Activated CD8-positive, alpha-beta memory T cell treated with anti-CD3 and anti-CD28 coated beads for 24 hours (primary cell): ENCODE measurements at places on chromosomes 11 and 22.

GRCh38 chr11:71370020-71370747 is 78.0 kb downstream of the DHCR7 start:
- DNase-seq = no peak

DNA sequence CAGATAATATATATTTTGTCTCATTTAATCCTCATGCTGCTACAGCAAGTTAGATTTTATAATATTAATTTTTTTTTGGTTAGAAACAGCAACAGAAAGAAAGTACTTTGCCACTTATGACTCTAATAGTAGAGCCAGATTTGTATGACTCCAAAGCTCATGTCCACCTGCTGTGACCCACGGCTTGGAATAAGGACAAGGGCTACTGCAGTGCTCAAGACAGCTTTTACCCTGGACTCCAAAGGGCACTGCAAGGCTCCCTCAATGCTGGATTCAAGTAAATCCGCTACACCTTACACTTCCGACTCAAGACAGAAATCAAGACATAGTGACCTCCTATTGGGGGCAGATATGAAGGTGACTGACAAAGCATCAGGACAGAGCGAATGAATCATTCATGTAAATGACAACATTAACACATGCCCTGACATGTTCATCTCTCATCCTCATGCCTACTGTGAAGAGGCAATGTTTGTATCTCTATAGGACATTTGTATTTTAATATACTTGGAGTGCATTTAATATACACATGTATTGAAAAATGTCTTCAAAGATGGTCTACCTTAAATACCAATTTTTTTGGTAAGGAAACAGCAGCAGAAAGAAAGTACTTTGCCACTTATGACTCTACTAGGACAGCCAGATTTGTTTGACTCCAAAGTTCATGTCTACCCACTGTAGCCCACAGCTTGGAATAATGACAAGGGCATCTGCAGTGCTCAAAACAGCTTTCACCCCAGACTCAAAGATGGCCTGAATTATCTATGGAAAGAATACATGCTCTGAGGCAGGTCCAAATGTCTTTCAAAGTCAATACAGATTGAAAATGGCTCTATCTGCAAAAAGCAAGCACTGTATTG is 375.6 kb upstream of the CCDC90B start:
- DNase-seq = no peak

DNA sequence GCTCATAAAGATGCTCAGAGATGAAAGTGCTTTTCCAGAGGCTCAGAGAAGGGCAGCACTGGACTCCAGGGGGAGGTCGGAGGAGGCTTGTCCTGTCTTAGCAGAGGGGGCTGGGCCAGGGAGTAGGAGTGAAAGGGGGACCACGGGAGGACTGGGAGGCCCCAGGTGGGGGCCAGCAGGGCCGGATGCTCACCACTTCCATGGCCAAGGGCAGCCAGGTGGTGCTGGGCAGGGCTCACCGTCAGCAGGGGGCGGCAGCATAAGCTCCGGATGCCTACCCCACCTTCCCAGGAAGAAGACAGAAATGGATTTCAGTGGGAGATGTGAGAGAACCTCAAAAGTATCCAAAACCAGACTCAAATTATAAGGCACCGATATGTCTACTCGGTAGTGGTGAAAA is 11.0 kb downstream of the RAB36 start:
- DNase-seq = no peak

GRCh38 chr11:116733043-116733755 is 39.6 kb downstream of the BUD13 start:
- no peak for DNase-seq

- DNase-seq = no peak
Measured at GRCh38 chr22:30889996-30890480, 78.5 kb downstream of the MORC2 start.

DNA sequence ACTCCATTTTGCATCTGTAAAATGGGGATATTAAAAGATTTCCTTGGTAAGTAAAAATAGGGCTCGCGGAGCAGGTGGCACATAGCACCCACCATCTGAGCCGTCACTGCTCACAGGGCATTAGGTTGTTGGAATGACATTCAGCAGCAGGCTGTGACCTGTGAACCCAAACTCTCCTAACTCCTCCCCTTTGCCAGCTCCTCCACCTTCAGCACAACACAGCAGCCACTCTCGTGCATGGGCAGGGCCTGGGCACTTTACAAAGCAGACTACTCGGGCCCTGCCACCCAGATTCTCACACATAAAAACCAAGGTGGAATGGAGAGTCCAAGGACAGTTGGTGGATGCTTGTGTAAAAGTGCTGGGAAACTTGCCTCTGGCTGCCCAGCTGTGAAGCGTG is 77.2 kb downstream of the FLI1 start:
- no peak for DNase-seq

GRCh38 chr22:43895986-43896645 is 4.3 kb upstream of the PNPLA5 start:
- no peak for DNase-seq

GRCh38 chr11:20474176-20474881 is 86.8 kb downstream of the PRMT3 start:
- DNase-seq = no peak

GRCh38 chr11:131616481-131617140 is 246.2 kb downstream of the NTM start:
- no peak for DNase-seq

DNA sequence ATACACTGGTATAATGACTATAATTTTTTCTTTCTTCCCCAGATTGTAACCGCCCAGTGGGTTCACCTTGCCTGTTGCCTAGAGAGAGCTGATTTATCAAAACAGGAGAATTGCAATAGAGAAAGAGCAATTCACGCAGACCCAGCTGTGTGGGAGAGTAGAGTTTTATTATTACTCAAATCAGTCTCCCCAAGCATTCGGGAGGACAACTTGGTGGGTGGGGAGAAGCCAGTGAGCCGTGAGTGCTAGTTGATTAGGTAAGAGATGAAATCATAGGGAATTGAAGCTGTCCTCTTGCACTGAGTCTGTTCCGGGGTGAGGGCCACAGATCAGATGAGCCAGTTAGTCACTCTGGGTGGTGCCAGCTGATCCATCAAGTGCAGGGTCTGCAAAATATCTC is 73.2 kb downstream of the SLC35F2 start:
- DNase-seq = no peak

DNA sequence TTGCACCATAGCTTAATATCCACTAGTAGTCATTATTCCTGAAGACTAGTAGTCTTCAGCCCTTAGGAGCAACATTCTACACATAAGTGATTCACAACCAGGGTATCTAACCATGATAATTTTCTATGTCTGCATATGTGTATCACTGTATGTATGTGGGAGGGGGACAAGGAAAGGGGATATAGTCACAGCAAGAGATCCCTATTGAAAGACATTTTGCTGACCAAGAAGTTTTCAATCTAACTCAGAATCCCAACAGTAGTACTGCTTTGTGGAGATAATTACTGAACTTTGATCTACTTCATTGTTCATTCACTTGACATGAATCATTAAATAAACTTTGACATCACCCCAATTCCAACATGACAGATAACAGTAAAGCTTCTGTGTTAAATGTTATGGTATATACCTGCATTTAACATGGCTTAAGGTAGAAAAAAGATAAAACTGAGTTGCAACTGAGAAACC is 10.3 kb downstream of the PIK3C2A start:
- DNase-seq = no peak

DNA sequence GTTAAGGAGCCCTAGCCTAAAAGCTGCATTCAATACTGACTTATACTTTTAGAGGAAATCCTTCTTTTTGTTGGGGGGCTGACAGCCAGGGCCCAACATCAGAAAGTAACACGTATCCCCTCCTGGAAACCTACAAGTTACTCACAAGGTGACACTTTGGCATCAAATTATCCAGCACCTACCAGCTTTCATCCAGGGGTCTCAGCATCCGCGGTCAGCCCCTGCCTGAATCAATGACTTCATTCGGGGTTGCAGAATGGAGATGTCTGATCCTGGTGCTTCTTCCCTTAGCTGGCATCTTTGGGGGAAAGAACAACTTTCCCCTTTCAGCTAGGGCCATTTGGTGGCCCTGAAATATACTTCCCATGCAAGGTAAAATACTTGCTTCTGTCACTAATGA is 5.3 kb upstream of the NAP1L4 start:
- DNase-seq = no peak

- no peak for DNase-seq
Measured at GRCh38 chr11:130528298-130529261, 80.1 kb downstream of the ADAMTS15 start.

DNA sequence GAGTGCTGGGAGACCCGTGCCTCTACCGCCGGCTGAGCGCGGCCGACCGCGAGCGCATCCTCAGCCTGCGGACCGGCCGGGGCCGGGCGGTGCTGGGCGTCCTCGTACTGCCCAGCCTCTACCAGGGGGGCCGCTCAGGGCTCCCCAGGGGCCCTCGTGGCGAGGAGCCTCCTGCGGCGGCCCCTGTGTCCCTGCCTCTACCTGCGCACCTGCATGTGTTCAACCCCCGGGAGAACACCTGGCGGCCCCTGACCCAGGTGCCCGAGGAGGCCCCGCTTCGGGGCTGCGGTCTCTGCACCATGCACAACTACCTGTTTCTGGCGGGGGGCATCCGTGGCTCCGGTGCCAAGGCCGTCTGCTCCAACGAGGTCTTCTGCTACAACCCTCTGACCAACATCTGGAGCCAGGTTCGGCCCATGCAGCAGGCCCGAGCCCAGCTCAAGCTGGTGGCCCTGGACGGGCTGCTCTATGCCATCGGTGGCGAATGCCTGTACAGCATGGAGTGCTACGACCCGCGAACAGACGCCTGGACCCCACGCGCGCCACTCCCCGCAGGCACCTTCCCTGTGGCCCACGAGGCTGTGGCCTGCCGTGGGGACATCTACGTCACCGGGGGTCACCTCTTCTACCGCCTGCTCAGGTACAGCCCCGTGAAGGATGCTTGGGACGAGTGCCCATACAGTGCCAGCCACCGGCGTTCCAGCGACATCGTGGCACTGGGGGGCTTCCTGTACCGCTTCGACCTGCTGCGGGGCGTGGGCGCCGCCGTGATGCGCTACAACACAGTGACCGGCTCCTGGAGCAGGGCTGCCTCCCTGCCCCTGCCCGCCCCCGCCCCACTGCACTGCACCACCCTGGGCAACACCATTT is 3.5 kb downstream of the KLHDC7B start:
- DNase-seq = no peak

DNA sequence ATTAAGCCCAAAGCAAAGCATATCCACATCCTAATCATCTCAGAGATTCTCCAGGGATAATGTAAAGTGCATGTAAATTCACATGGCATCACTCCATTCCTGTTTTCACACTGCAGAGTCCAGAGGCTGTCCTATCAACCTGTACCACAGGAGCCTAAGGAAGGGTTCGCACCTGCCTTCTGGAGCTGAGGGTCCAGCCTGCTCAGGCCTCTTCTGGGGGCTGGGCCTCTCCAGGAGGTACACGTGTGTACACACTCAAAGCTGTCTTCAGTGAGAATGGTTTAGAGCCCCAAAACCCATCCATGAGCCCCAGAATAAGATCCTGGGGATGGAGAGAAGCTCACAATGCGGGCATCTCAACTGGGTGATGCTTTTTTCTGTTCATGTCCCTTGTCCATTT is 23.9 kb downstream of the PI4KA start:
- no peak for DNase-seq

GRCh38 chr22:44042249-44043218 is 18.4 kb downstream of the PARVB start:
- no peak for DNase-seq

DNA sequence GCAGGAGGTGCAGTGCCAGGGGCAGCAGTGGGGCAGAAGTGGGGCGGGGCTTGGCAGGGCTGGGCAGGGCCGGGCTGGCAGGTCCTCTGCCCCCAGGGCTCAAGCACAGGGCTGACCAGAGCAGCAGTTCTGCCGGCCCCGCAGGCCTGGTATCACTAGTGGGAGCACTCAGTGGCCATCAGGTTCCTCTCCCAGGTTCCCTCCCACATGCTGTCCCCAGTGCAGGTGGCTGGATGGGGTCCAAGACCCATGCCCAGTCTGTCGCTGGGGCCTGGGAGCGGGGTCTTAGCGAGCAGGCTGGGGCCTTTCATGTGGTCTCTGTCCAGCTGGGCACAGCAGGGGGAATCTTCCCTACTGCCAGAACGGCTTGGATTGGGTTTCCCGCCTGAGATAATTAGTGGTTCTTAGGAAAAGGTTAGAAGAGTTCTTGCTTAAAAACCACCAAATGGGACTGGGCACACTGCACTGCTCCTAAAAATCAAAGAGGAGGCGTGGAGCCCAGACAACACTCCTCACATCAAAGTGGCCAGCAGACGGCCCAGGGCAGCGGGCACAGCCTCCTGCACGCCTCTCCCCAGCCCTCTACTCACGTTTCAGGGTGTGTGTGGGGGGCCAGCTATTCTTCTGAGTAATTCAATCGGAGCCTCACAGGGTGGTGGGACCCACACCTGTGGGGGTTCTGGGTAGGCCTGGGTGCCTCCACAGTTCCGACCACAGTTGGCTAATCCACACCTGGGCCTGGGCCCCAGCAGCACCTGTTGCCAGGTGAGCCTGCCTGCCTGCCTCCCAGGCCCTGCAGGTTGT is 45.6 kb downstream of the TPCN2 start:
- DNase-seq = no peak
